ENCODE measurements at places on chromosomes 3 and 15.

DNA sequence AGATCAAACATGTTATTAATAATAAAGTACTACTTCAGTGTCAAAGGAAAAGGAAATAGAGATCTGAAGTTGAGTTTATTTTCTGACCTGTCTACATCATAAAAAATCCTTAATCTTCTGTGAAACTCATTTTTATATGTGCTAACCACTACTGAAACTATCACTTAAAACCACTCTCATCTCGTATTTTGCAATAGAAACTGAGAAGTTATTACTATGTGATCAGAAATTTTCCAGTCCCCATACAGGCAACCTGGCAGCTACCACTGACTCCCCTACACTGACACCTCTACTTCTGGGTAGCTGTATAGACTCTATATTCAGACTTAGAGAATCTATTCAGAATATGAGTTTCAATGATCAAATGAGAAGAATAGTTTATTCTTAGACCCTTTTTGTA is 8.3 kb downstream of the HDGFL3 start:
- DNase-seq = no peak

DNA sequence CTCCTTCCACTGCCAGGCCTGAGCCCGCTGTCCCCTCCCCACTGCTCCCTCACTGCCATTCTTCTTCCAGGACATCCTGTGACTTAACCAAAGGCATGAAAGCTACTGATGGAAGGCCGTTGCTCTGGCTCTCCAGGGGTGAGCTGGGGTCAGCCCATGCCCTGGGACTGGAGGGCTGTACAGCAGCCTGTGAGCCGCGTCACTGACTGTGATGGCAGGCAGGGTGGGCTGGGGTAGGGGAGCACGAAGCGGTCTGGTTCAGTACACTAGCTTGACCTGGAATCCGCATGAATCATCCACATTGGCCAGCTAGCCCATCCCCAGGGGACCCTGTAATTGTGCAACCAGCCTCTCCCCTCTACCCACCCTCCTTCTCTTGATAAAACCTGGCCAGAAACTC is 30.8 kb downstream of the CORO2B start:
- no peak for DNase-seq

- no peak for DNase-seq
Observed at GRCh38 chr3:1783995-1784394, 314.7 kb upstream of the CNTN4 start.

DNA sequence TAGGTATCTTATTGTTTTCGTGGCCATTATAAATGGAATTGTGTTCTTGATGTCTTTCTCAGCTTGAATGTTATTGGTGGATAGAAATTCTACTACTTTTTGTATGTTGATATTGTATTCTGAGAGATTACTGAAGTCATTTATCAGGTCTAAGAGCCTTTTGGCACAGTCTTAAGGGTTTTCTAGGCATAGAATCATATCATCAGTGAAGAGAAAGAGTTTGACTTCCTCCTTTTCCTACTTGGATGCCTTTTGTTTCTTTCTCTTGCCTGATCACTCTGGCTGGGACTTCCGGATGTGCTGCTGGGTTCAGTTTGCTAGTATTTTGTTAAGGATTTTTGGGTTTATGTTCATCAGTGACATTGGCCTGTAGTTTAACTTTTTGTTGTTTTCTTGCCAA is 527.1 kb downstream of the GRM7 start:
- DNase-seq = no peak

- DNase-seq = peak; percentile 44
Observed at GRCh38 chr3:128343287-128344051, 123.2 kb downstream of the DNAJB8 start.

DNA sequence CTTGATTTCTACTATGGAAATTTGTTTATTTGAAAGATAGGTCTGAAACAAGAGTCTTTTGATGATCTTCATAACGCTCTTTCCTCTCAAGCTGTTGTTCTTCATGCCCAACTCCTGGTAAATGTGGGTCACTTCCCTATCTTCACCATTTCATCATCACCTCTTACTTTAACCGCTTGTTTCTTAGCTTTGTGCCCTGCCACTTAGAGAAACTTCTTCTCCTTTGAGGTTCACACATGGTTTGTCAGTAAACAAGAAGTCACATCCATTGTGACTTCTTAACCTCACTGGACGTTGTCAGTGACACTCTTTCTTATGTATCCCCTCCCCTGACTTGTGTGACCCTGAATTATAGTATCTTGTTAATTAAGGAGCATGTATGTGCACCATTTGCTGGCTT is 16.9 kb upstream of the P2RY13 start:
- no peak for DNase-seq

GRCh38 chr15:42444415-42445063 is 46.4 kb downstream of the ZNF106 start:
- DNase-seq = no peak

- no peak for DNase-seq
Observed at GRCh38 chr15:24772686-24773373, 97.3 kb downstream of the NPAP1 start.

Measured in NCI-H774 (cell line).